Esophagus muscularis mucosa (tissue), 4 donors: ENCODE measurements at places on chromosomes 5 and 9.

GRCh38 chr9:23702311-23702922, 123.6 kb downstream of the ELAVL2 start:
- no peak overlapping the region for H3K27ac ChIP-seq
- no peak overlapping the region for H3K4me3 ChIP-seq
- H3K36me3 ChIP-seq, result no peaks in the 10 kb centered on the region
- no peaks in the 10 kb centered on the region for H3K27me3 ChIP-seq
- no peak for DNase-seq
- no peaks in the 10 kb centered on the region for H3K4me1 ChIP-seq

DNA sequence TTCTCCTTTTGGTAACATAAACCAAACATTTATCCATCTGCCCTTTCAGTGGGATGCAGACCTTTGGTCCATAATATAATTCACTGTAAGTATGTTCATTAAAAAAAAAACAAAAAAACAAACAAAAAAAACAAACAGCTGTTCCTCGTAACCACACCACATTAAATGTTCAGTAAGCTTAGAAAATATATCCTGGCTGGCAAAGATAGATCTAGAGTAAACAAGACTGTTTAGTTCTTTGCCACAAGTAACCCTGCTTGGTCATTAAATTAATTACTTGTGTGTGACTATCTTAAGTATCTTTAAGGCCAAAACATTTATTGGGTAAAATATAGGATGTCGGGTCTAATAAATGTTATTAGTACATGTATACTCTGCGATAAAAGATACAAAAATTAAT, 1717.1 kb downstream of the EFNA5 start:
- no peaks in the 10 kb centered on the region for H3K27me3 ChIP-seq
- H3K36me3 ChIP-seq, result no peaks in the 10 kb centered on the region
- H3K27ac ChIP-seq, result no peak overlapping the region
- H3K4me3 ChIP-seq, result no peak overlapping the region
- no peak for DNase-seq

- DNase-seq, result no peak
- H3K27ac ChIP-seq, result no peak overlapping the region
- H3K27me3 ChIP-seq, result no peaks in the 10 kb centered on the region
- no peaks in the 10 kb centered on the region for H3K36me3 ChIP-seq
Measured at GRCh38 chr5:147818290-147818689, 13.2 kb downstream of the SPINK1 start.

GRCh38 chr9:81605170-81605670, 84.1 kb downstream of the TLE1 start:
- H3K27me3 ChIP-seq, result no peaks in the 10 kb centered on the region
- H3K4me3 ChIP-seq, result no peak overlapping the region
- DNase-seq, result no peak
- H3K4me1 ChIP-seq, result peaks cover 47% of the 10 kb centered on the region
- H3K27ac ChIP-seq, result no peak overlapping the region
- peaks cover 37% of the 10 kb centered on the region for H3K36me3 ChIP-seq

- H3K27me3 ChIP-seq, result no peaks in the 10 kb centered on the region
- DNase-seq, result no peak
- no peak overlapping the region for H3K4me3 ChIP-seq
- H3K27ac ChIP-seq, result no peak overlapping the region
- H3K36me3 ChIP-seq, result no peaks in the 10 kb centered on the region
Measured at GRCh38 chr9:96668868-96669534, 13.9 kb upstream of the PRXL2C start.

- no peaks in the 10 kb centered on the region for H3K36me3 ChIP-seq
- no peak overlapping the region for H3K4me3 ChIP-seq
- H3K27me3 ChIP-seq, result no peaks in the 10 kb centered on the region
- DNase-seq, result no peak
- no peaks in the 10 kb centered on the region for H3K4me1 ChIP-seq
Measured at GRCh38 chr9:108854641-108855528, 901 bp downstream of the ACTL7B start.

GRCh38 chr9:83355729-83356151, 182.5 kb downstream of the FRMD3 start:
- no peaks in the 10 kb centered on the region for H3K27me3 ChIP-seq
- no peaks in the 10 kb centered on the region for H3K4me1 ChIP-seq
- no peak overlapping the region for H3K4me3 ChIP-seq
- DNase-seq, result no peak
- H3K36me3 ChIP-seq, result no peaks in the 10 kb centered on the region
